Amniotic stem cell (primary cell): ENCODE measurements at places on chromosomes 5 and 9.

DNA sequence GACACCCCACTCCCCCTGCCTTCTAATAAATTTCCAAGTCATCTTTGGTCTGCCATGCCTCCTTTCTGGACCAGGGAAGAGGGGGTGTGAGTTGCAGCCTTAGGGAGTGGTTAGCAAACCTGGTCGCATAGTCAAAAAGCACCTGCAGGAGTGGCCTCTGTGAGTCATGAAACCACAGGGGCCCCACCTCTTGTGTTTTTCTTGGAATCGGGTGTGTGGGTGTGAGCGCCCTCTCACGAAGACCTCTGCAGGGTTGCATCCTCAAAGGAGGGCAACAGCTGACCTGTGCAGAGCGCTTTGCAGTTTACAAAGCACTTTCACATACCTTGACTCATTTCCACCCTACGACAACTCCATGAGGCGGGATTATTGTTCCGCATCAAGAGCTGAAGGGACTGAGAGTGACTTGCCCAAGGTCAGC, 36.8 kb upstream of the TEX48 start:
- no peak for DNase-seq

DNA sequence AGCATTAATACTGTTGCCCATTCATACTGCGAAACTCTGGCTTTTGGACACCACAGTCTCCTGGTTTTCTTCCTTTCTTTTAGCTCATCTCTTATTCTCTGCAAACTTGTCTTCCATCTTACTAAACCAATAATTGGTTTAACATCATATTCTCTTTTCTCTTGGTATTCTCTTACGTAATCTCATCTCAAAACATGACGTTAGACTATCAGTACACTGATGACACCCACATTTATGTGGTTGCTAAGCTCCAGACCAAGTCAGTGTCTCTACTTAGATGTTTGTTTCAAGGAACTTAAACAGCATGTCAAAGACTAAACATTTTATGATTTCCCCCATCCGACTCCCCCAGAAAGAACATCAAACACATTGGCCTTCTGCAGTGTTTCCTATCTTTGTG, 2.1 kb downstream of the PRRC1 start:
- no peak for DNase-seq

GRCh38 chr5:76576450-76576849, 46.8 kb downstream of the F2RL2 start:
- no peak for DNase-seq

- no peak for DNase-seq
Observed at GRCh38 chr5:96716007-96716406, 53.8 kb downstream of the CAST start.

DNA sequence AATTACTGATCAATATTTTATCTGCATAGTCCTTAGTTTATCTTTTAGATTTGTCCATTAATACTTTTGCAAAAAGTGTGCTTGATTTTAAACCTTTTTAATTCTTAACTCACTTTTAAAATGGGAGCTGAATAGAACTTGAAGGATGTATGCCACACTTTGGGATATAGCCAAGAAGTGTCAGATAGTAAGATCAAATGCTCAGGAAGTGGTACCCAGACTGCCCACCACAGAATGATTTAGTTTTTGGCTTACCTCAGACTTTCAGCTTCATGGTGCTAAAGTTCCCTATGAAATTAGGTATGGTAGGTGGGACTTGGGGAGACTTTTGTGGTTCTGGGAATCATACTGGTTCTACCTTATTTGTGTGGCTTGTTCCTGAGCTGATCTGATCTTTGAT, 14.7 kb downstream of the FOCAD start:
- no peak for DNase-seq

DNA sequence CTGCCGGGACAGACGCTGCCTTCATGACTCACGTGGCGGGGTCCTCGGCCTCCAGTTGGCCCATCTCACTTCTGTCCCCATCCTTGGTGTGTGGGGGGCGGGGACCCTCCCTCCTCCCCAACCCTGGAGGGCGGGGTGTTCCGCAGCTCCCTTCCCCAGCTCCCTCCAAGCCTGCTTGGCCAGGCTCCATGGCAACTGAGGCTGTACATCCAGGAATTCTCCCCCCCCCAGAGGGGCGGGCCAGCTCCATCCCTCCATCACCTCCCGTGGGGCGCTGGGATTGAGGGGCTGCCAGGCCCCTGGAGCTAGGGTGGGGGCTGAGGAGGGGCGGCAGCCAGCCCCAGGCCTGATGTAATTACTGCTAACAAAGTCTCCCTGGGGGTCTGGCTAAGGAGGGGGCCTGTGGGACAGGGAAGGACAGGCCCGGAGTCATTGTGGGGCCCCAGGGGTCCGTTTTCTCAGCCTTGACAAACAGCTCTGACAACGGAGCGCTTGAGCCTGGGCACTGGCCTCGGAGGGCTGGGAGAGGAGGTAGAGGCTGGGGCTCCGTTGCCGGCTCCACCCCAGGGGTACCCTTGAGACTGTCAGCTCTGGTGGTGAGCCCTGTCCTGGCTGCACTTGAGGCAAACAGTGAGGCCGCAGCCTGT, 8.0 kb downstream of the DIPK1B start:
- DNase-seq: no peak

- no peak for DNase-seq
Observed at GRCh38 chr9:105963343-105964099, 269.2 kb downstream of the TMEM38B start.

GRCh38 chr5:141485321-141486055, 658 bp downstream of the PCDHGC4 start:
- no peak for DNase-seq

DNA sequence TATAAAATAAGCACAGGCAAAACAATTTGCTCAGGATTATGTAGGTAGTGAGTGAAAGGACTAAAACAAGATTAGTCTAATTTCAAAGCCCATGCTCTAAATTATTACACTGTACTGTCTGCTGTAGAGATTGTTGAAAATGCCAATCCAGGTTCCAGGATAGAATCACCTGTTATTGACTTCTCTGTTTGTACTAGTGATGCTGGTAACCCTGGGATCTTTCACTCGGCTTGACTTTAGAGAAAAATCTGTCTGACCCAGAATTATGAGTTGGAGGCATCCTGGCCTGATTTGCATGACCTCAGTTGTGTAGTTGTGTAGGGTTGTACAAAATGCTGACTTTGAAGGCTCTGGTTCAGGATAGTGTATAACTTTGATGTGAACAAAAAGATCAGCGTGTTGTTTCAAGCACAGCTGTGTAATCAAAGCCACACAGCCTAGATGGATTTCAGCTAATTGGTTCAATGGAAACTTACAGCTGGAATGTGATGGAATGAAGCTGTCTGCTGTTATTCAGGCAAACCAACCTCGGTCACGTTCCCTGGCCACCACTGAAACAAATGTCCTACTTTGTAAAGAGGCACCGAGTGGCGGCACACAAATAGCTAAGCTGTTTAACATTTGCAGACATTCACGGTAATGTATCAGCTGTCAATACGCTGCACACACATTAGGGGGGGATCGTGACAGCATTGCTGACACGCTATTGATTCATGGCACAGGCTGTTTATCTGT, 340.3 kb downstream of the KCTD16 start:
- no peak for DNase-seq

DNA sequence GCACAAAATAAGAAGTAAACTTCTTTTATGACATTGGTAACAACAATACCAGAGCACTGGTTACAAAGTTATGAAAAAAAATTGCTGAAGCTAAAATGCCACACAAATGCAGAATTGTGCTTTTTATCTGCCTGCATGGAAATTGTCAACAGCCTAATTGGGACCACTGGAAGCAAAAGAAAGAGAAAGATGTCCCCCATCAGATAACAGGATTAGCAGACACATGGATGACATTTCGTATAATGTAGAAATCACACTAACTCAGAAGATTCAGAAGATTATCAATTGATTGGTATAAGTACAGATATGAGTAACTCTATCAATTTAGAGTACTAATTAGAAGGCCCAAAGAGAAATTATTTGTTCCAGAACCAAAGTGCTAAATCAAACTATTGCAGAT, 19.1 kb upstream of the FRMD3 start:
- no peak for DNase-seq

DNA sequence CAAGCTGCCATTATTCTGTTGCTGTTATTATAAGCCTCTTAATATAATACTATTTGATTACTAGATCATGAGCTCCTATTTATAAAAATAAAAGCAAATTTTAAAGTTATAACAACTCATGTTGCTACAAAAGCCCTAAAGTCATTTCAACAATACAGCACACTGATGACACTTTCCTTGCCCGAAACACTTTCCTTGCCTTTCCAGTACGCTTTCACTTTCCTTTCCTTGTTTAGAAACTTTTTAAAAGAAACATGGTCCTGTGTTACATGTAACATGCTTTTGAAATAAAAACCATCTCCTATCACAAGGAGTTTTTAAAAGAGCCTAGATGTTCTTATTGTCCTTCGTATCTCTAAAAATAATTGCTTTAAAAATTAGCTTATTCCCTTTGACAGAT, 688.4 kb downstream of the PTPRD start:
- no peak for DNase-seq

DNA sequence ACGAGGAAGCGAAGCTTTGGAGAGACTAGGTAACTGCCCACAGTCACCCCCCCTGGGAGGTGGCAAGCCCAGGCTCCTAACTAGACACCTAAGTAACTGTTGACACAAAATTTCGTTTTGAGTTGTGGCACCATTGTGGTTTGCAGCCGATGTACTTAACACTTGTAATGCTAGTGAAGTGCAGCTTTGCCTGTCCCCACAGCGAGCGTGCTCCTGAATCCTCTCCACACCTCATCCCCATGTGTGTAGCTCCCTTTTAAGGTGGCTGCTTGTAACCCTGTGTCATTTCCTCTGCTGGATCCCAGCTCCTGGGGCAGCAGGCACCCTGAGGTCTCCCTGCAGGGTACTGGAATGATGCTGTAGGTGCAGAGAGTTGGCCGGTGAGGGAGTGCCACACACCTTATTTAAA, 114.9 kb downstream of the TRIO start:
- no peak for DNase-seq

DNA sequence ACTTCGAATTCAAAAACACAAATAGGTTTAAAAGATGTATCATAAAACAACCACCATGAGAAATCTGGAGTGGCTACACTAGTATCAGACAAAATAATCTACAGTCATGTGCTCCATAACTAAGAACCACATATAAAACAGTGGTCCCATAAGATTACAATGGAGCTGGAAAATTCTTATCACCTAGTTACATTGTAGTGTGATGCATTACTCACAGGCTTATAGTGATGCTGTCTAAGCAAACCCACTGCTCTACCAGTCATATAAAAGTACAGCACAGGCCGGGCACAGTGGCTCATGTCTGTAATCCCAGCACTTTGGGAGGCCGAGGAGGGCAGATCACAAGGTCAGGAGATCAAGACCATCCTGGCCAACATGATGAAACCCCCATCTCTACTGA, 160.1 kb downstream of the ROR2 start:
- no peak for DNase-seq

DNA sequence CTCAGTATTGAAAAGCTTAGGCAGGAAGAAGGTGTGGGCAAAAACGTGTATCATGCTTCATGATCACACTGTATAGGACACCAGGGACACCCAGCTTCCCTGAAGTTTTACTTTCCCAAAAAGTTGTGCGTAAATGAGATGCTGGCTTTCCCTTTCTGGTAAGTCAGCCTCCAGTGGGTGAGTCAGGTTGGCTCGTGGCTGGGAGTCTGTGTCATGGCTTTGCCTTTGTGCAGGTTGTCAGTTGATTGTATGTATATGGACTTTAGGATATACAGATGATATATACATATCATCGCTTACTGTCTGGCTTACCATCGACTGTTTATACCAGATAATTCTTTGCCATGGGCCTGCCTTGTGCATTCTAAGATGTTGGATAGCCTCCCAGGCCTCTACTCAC, 34.2 kb downstream of the ADRB2 start:
- DNase-seq: no peak

- DNase-seq: no peak
Observed at GRCh38 chr5:81146031-81146430, 87.1 kb upstream of the CKMT2 start.

- no peak for DNase-seq
Observed at GRCh38 chr5:110329955-110330525, 396.4 kb downstream of the TMEM232 start.

DNA sequence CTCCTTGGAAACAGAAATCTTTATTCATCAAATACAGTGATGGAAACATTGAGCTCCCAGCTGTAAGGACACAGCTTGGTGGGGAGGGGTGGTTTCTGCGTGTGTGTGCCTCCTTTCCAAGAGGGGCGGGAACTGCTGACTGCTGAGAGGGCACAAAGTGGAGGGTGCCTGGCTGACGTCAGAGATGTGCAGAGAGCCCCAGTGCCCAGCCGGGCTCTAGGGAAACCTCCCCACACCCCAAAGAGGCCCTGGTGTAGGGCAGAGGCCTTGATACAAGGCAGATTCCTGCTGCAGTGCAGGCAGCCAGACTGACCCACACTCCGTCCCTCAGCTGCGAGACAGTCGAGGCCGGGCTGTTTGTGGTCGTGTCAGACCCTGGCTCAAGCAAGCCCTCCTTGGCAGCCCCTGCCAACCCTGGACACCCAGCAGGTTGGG, 191.0 kb downstream of the CACNA1B start:
- DNase-seq: no peak

GRCh38 chr5:81755320-81755719, 4.4 kb upstream of the SSBP2 start:
- DNase-seq: no peak

DNA sequence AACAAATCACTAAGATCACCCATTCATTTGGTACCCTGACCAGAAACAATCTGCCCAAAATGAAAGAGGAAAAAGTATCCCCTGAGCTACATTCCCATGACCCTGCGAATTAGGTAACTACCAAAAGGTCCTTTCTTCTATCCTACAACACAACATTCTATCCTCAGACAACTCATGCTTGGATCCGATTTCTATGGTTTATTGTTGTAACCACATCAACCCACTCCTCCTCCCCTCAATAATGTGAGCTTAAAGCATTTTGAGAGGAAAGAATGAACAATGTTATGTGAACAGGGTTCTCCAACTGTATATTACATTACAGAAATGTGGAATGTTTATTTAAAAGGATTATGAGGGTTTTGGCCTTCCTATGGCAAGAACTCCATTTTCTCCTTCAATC, 4.0 kb downstream of the SLC35D2 start:
- no peak for DNase-seq

DNA sequence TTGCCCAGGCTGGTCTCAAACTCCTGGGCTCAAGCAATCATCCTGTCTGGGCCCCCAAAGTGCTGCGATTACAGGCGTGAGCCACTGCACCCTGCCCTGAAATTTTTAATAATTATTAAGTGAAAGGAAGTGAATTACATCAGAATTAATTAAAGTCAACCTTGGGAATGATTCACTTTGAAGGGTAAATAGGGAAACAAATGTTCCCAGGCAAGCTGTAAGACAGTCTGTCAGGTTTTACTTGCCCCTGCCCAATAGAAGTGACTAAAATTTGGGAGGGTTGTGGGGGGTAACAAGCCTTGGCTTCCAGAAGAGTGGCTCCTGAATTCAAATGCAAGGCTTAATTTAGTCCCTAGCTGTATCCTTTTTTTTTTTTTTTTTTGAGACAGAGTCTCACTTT, 1.3 kb upstream of the LIX1 start:
- DNase-seq: no peak

GRCh38 chr5:35248843-35249780, 18.8 kb upstream of the PRLR start:
- DNase-seq: no peak

DNA sequence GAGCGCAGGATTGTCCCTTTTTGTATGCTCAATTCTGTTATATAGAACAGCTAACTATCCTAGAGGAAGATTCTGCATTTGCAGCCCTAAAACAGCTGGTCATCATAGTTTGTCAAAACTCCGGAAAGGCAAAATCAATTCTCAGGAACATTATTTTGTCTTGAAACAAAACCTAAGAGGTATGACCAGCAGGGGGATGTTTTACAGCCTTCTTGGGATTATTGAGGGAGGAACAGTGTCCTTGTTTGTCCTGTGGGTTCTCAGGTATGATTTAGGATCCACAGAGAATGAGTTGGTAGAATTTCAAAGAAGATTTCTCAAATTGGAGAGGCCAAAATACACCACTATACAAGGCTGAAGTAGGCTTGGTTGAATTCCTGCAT, 136.4 kb downstream of the ZSWIM6 start:
- DNase-seq: no peak
